ENCODE measurements at places on chromosomes 7 and 10. TPM values are rescaled to one million over a fixed set of nuclear protein-coding genes. Genes with fewer than 3 reads are reported as not detected.
A peak's percentile ranks its signal among the peaks of the same experiment; 100 is the strongest.

The HOGA1 gene
- polyA plus RNA-seq = 0.79 TPM

The PRSS37 gene
- not detected for polyA plus RNA-seq

The INTS1 gene
- polyA plus RNA-seq = 16.2 TPM

The OR9A2 gene
- not detected for polyA plus RNA-seq

The ZNRF2 gene
- 2.6 TPM for polyA plus RNA-seq

The GLI3 gene
- 7.3 TPM for polyA plus RNA-seq

The AGR2 gene
- not detected for polyA plus RNA-seq

The IFIT1 gene
- 71.4 TPM for polyA plus RNA-seq

The AKR1C2 gene
- polyA plus RNA-seq = 12.1 TPM

The TRIM74 gene
- not detected for polyA plus RNA-seq

The ANKRD30A gene
- not detected for polyA plus RNA-seq

The ALOX5 gene
- not detected for polyA plus RNA-seq

The DPCD gene
- polyA plus RNA-seq = 42.9 TPM

The FANK1 gene
- 4.4 TPM for polyA plus RNA-seq

The GPC2 gene
- polyA plus RNA-seq = 0.60 TPM

GRCh38 chr7:7978860-7979259, 10.3 kb downstream of the GLCCI1 start:
- no peak for DNase-seq

- peak; percentile 82 for DNase-seq
These were observed 95.4 kb downstream of the HIPK2 start for GRCh38 chr7:139682136-139683013.

- no peak for DNase-seq
These were observed 656.6 kb downstream of the LRMDA start for GRCh38 chr10:76088008-76088407.

DNA sequence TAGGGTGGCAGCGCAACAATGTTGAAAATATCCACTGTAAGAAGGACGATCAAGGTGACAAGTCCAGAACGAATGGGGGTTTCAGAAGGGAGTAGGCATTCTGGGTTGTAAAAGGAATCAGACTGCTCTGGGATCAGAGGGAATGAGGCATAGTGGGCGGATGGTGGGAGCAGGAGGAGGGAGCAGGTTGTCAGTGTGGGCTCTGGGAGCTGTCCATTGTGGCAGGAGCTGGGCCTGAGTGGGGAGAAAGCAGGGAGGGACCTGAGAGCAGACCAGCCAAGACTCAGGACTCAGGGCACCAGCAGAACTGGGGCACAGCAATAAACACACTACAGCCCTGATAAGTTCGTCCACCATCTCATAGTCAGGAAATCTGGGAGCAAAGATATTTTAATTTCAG, 292.6 kb upstream of the MKI67 start:
- DNase-seq = no peak

GRCh38 chr7:157337316-157338149, 729 bp downstream of the DNAJB6 start:
- peak; percentile 56 for DNase-seq

DNA sequence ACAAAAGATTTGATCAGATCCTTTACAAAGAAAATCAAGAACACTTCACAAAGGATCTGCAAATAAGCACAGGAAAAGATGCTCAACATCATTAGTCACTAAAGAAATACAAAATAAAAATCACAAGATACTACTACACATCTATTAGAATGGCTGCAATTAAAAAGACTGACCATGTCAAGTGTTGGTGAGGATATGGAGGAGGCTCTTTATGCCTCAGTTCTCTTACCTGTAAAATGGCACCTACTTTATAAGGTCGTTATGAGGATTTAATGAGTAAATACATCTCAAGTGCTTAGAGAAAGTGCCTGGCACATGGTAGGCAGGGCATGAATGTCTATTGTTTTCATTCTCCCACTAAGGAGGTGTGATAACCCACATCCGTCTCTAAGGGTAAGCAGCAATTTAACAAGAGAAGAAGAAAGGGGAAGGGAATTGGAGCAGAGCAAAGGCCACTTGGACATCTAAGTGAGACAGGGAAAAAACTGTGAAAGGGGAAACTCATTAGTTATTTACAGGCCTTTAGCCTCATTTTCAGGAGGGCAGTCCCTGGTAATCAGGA, 157.5 kb upstream of the NFE2L3 start:
- DNase-seq = no peak

- peak; percentile 89 for DNase-seq
These were observed 91.6 kb downstream of the HECW1 start for GRCh38 chr7:43204081-43204480.

- peak; percentile 31 for DNase-seq
These were observed 7.2 kb downstream of the ADAMTS14 start for GRCh38 chr10:70679498-70679897.

GRCh38 chr10:46006219-46006618, 24.2 kb downstream of the NCOA4 start:
- DNase-seq = peak; percentile 83

DNA sequence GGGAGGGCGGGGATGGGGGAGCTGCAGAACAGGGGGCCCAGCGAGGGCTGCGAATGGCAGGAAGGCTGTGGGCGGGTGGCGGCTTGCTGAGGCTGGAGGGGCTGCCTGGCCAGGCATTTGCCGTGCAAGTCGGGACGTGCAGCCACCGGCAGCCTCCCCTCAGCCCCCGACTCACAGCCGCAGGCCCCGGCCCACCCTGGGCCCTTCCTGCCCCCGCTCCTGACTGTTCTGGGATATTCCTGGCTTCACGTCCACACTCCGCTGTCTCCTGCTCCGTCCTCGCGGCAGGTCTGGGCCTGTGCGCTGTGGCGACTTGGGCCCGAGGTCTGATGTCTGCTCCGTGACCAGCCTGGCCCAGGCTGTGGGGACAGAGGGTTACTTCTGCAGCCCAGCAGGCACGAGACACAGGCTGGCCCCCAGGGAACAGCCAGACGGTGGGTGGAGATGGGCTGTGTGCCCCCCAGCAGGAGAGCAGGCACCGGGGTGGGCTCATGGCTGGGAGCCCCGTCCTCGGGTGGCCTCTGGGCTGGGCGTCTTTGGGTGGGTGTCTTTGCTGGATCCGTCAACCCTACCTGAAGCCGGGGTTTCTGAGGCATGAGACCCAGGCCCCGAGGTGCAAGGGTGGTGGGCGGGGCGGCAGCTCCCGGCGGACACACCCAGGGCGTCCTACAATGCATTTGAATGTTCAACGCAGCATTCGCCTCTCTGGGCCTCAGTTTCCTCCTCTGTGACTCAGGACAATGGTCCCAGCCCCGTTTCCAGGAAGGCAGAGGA, 86.5 kb downstream of the FOXL3 start:
- no peak for DNase-seq

GRCh38 chr10:70885931-70886903, 2.1 kb downstream of the PCBD1 start:
- DNase-seq = no peak

DNA sequence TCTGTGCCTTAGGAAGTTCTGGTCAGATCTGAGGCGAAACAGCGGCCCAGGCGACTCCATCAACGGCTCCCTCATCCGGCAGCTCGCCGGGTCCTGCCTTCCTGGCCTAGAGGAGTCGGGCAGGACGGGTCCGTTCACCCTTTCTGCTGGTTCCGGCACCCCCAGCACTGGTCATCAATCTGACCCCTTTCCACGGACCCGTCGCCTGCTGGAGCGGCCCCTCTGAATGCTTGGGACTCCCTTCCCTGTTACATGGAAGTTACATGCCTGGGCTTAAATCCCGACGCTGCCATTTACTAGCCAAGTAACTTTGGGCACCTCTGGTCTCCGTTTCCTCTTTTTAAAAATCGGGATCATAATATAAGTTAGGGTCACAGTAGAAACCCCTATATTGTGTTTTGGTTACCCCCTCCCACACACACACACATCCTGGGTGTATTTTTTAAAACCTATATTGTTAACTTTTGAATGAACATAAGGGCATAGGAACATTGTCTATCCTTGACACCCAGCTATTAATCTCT, 607 bp upstream of the GGCT start:
- no peak for DNase-seq

GRCh38 chr7:133253519-133253875, 619 bp downstream of the EXOC4 start:
- peak; percentile 14 for DNase-seq

DNA sequence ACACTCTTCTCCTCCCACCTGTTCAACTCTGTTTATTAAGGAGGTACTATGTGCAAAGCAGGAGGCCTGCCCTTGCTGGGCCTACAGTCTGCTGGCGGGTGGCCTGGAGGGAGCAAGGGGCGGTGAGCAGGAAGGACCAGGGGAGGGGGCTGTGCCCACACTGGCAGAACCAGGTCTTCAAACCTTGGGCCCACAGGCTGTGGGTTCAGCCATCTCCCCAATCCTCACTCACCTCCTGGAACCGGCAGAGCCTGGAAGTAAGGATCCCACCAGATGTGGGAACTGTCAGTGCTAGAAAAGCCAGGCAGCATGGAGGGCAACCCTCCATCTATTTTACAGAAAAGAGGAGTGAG, 50.8 kb downstream of the CAMK2B start:
- no peak for DNase-seq

GRCh38 chr10:71864911-71865361, 13.9 kb upstream of the PSAP start:
- DNase-seq = peak; percentile 86

GRCh38 chr10:99880080-99880835, 97.8 kb downstream of the ABCC2 start:
- no peak for DNase-seq

DNA sequence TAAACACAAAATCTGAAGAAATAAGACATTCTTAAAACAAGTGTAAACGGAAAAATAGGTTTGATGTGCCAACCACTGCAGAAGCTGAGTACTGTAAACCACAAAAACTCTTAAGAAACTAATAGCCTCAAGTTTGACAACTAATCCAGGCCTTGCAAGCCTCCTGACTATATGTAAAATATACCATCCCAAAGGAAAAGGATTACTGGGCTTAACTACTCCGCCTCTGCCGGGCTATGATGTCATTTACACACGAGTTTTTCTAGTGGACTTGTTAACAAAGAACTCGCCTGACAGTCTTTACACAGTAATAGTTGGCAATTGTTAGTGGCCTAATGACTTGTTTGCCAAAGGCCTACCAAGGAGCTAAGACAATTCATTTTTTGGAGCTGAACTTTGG, 2.1 kb downstream of the KIF5B start:
- peak; percentile 78 for DNase-seq

DNA sequence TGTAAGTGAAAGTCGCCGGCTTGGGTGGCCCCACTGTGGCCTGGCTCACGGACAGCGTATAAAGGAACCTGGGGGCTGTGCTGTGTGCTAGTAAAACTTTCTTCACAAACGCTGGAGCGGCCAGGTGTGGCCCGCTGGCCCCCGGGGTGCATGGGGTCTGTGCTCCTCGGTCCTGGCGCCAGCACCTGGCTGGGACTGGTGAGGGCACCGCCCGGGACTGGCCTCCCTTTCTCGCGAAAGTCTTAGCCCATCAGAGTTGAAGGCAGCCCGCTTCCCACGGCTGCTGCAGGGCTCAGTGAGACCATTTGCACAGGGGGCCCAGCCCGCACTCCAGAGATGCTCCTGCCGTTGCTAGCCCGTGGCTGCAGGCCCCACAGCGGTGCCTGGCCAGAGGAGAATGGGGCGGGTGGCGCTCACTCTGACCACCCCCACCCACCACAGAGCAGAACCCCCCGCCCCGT, 5.8 kb downstream of the PWWP2B start:
- DNase-seq = no peak

DNA sequence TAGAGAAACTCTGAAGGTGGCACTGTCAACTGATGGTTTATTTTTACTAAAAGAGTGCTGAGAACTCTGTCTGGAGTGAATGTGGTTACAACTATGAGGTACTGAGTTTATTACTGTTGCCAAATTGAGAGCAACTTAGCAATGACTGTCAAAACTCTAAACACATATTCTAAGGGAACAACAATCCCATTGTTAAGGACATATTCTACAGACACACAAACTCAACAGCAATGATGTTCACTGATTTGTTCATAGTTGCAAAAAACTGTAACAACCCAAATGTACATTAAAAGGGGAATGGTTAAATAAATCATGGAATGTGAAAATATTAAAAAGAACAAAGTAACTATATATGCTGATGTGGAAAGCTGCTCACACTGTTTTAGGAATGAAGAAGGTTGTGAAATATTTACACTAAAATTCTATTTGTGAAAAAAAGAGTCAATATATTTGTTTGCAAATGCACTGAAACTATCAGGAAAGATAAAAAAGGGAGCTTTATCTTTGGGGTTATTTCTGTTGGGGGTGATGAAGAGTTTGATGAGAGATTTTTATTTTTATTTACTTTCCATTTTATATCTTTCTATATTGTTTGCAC, 12.9 kb downstream of the PON2 start:
- peak; percentile 30 for DNase-seq

- DNase-seq = no peak
These were observed 138.8 kb downstream of the JCAD start for GRCh38 chr10:29920408-29921070.

GRCh38 chr10:131872827-131873375, 27.9 kb upstream of the PPP2R2D start:
- no peak for DNase-seq

DNA sequence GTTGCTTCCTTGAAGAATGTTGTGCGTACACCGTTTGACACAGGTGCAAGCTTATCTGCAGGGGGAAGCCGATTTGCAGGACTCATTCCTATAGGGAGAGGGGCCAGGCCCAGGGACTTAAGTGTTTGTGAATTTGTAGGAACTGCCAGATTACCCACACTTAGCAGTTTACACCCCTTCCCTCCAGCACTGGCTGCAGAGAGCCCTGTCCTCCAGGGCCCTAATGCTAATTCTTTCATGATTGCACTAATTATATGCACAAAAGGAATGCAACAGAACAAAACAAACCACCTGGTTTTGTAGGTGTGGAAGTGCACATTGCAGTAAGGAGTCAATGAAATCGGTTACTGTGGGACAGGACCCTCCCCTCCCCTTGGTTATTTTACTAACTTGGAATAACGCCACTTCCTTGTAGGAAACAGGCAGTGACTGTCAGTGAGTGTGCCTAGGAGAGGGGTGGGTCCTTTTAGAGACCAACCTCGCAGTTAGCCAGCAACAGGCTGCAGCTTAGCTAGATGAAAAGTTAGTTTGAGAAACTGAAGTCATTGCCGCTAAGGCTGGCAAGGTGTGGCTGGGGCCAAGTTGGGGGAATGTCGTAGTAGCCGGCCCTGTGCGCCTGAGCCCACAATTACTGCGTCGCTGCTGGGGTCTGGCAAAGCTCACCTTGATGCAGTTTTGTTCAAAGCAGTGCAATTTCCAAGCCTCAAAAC, 60.6 kb downstream of the CUX1 start:
- no peak for DNase-seq

DNA sequence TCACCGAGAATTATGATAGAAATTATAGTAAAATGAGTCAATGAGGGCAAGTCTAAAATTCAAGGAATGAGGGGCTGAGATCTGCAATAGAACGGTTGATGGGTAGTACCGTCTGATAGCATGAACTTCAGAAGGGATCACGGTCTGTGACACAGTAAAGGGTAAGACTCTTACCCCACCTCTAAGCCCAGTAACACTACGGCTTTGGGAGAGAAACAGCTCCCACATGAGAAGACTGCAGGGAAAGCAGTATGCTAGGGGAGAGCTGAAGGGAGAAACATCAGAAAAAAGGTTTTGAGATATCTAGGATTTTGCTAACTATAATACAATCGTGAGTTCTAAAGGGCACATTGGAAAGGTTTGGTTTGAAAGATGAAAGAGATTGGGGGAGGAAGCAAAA, 12.8 kb upstream of the AKAP9 start:
- no peak for DNase-seq

GRCh38 chr7:45400680-45401079, 173.5 kb upstream of the ADCY1 start:
- DNase-seq = no peak

All from fibroblast of lung (primary cell).